Stimulated activated effector memory CD8-positive, alpha-beta T cell treated with anti-CD3 and anti-CD28 coated beads, Interleukin-12 subunit alpha, Interleukin-12 subunit beta, amount 100 ng/mL, for 72 hours (primary cell): ENCODE measurements at places on chromosomes 13 and 19.

DNA sequence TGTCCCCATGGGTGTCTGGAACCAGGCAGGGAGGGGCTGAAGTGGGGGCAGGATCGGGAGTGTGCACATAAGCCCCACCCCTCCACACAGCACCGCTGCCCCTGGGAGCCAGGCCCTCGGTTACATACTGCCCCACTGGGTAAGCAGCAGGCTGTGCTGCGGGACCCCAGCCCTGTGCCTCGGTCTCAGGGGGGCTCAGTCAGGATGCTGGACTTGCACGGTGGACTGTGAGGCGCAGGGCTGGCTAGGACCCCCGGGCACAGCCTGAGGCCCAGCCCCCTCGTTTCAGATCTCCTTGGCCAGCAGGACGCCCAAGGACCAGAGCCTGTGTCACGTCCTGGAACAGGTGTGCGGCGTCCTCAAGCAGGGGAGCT is 16.3 kb downstream of the MPND start:
- DNase-seq = no peak

DNA sequence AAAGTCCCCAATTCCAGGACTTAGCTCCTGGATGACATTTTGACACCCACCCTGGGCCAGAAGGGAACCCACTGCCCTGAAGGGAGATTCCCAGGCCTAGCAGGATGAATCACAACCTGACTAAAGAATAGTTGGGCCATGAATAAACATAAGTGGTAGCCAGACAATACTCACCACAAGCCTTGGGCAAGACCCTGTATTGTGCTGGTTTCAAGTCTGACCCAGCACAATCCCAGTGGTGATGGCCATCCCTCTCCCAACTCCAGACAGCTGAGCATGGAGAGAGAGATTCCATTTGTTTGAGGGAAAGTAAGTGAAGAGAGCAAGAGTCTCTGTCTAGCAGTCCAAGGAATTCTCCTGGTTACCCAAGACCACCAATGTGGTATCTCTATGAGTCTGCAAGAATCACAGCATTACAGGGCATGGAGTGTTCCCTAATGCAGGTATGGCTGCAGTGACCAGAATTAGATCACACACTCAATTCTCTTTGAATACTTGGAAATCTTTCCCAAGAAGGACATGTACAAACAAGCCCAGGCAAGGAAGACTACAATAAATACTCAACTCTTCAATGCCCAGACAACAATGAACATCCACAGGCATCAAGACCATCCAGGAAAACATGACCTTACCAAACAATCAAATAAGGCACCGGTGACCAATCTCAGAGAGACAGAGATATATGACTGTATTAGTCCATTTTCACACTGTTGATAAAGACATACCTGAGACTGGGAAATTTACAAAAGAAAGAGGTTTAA is 158.0 kb downstream of the VWA8 start:
- no peak for DNase-seq

DNA sequence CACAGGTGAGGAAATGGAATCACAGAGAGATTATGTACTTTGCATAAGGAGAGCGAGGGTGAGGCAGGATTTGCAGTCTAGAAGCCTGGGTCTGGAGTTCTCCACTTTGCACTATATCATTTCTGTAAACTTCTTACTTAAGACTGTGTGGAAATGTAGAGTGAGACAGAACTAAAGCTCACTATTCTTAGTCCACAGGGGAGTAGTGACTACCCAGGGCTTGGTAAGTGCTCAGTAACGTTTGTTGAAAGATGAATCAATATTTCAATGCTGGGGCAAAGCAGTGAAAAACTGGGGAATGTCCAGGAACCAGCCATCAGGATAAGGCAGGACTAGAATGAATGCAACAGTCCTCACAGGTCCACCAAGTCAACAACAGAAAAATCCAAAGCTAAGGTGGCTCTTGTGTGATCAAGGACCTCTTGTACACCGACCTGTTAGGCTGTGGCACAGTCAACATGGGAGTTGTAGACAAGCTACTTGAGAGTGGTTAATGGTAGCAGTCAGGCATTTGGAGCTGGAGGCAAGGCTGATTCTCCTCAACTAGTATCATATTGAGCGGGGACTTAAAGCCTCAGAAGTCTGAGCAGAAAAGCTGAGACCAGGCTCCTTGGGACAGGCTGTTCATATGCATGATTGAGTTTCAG is 929 bp upstream of the TNFSF13B start:
- no peak for DNase-seq

GRCh38 chr13:26743971-26744370 is 16.6 kb downstream of the GPR12 start:
- no peak for DNase-seq

GRCh38 chr13:100497389-100497788 is 91.2 kb downstream of the GGACT start:
- no peak for DNase-seq

- DNase-seq = no peak
Observed at GRCh38 chr19:46002678-46003275, 7.5 kb downstream of the CCDC61 start.

DNA sequence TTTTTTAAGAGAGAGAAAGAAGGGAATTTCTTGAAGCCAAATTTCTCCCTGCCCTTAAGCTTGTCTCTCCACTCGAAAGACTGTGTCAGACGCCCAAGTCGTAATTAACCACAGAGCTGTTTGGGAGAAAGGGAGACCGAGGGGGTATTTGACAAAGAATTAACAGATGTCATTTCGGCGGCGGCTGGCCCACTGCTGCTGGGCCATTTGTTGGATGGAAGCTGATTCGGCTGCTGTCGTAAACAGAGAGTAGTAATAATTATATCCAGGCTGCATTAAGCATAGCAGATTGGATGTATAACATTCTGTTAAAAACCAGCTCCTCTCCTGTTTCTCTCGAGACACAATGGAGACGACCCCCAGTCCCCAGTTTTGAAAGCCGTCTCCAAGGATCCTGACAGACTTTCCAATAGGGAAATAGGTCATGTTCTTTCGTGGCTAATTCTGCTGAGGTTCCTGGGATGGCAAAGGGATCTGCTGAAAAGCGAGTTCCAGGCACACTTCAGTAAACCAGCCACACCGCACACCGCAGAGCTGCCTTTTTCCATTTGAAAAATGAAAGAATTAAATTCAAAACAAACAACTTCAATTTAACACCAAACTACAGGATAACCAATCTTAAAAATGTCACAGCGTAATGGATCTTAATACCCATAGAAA is 71.5 kb downstream of the KCTD15 start:
- DNase-seq = no peak

- no peak for DNase-seq
Observed at GRCh38 chr19:6126335-6126974, 9.0 kb upstream of the ACSBG2 start.

GRCh38 chr19:8575467-8575997 is 1.7 kb downstream of the MYO1F start:
- peak; percentile 77 for DNase-seq

- DNase-seq = no peak
Observed at GRCh38 chr19:4971424-4971793, 2.5 kb downstream of the KDM4B start.

GRCh38 chr19:51948975-51949374 is 21.7 kb downstream of the ZNF613 start:
- no peak for DNase-seq

- no peak for DNase-seq
Observed at GRCh38 chr19:2952953-2953481, 8.2 kb upstream of the ZNF77 start.

GRCh38 chr13:99655351-99656091 is 154.2 kb downstream of the TM9SF2 start:
- DNase-seq = peak; percentile 6

DNA sequence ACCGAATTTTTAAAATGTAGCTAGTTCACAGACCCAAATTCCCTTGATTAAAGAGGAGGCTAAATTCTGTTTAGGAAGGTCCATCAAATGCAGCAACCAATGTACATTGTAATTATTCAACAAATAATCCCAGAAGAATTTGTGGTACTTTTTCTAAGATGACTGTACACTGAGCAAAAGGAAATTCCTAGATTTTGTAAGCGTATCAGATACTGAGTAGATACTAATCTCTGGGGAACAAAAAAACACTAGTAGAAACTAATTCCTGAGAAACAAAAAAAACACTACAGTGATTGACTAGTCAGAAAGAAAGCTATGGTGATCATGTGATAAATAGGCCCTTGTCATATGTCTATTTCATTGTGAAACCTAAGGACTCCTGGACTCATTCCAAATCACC is 246.1 kb downstream of the PCDH17 start:
- no peak for DNase-seq

- DNase-seq = no peak
Observed at GRCh38 chr19:15249972-15250639, 17.9 kb upstream of the EPHX3 start.

GRCh38 chr19:10112037-10112761 is 706 bp downstream of the P2RY11 start:
- peak; percentile 84 for DNase-seq

GRCh38 chr19:23070353-23071146 is 46.3 kb upstream of the ZNF730 start:
- no peak for DNase-seq

GRCh38 chr13:24215126-24215525 is 54.6 kb downstream of the SPATA13 start:
- DNase-seq = no peak

DNA sequence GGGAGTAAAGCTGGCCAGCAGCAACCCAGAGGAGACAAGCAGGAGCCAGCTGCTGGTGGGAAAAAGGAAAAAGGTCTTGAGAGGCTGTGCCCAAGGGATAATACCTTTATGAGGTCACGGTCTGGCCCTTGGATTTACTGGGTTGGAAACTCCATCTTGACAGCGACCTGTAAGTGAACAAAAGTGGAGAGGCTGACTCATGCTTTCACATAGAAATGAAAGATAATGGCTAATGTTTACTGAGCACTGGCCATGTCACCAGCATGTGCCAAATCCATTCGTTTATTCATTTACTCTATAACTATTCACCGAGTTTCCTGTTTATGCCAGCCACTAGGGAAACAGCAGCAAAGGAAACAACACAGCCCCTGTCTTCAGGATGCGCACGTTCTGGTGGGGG is 4.7 kb downstream of the VRK3 start:
- no peak for DNase-seq

DNA sequence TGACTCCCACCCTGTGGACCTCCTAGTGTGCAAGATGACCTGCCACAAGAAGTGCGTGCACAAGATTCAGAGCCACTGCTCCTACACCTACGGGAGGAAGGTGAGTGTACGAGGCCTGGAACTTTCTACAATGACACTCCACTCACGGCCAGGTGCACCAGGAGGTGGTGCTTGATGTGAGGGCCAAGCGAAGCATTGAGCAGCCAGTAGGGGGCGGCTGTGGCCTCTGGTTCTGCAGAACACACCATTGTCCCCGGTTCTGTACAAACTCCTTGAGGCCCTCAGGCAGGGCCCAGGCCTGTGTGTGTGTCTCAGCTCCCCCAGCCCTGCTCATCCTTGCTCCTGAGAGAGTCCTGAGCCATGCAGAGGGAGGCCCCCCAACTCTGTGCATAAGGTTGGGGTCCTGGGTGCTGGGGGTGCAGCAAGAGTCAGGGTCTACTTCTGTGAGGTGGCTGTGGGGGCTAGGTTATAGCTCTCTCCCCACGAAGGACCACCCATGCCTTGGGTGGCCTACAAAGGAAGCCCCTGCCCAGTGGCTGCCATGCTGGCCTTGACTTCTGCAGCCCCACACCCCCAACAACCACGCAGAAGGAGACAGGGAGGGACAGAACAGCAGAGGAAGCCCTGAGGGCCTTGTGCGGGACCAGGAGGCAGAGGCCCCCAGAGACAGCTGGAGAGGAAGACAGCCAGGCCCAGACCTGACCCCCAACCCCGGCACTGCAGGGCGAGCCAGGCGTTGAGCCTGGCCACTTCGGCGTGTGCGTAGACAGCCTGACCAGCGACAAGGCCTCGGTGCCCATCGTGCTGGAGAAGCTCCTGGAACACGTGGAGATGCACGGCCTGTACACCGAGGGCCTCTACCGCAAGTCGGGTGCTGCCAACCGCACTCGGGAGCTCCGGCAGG is 9.7 kb upstream of the USE1 start:
- DNase-seq = peak; percentile 28

- no peak for DNase-seq
Observed at GRCh38 chr19:947090-947706, 21.4 kb downstream of the ARID3A start.

DNA sequence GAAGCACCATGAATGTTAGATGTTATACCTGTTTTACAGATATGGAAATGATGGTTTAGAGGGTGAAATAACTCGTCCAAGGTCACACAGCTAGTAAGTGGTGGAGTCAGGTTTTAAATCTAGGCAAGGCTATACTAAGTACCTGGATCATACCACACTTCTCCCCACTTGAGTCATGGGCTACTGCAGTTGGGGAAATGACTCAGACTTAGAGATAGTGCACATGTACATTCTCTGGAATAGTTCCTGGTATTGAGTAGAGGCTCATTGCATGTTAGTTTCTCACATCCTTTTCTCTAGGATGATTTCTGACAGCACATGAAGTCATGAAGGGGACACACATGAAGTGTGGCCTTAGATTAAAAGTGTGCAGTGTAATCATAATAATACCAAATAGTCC is 76.2 kb upstream of the TNFSF11 start:
- no peak for DNase-seq

- DNase-seq = no peak
Observed at GRCh38 chr19:6890938-6891337, 3.6 kb downstream of the ADGRE1 start.

GRCh38 chr13:77522444-77522843 is 13.1 kb upstream of the SCEL start:
- DNase-seq = no peak

- no peak for DNase-seq
Observed at GRCh38 chr19:19204181-19204580, 967 bp upstream of the NR2C2AP start.

DNA sequence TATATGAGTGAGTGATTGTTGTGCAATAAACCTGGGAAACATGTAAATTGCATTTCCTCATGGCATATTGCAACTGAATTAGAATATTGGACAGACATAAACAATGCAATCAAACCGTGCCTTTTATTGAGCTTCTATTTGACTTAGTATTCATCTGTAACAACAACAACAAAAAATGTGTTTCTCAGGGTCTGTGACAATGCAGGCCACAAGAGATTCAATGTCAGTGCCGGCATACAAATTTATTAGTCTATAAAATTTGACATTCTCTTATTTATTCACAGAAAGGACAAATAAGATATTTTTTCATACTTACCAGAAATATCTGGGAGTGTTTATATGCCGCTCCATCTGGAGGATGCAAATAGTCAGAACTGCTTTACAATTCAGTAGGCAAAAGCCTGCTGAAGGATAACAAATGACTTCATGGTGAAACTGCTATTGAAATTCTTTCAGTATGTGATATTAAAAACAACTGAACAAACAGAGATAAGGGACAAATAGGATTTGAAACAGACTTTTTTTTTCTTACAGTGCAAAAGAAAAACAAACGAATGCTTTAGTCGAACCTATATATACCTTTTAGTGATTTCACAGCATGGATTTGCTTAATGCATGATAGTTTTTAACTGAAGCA is 77.2 kb downstream of the DACH1 start:
- no peak for DNase-seq

GRCh38 chr13:30804474-30804873 is 69.1 kb downstream of the ALOX5AP start:
- no peak for DNase-seq

- no peak for DNase-seq
Observed at GRCh38 chr13:114248011-114248410, 13.3 kb downstream of the CDC16 start.
